ENCODE measurements at places on chromosomes 16 and 17. TPM values are rescaled to one million over a fixed set of nuclear protein-coding genes. Genes with fewer than 3 reads are reported as not detected.

EPX gene
- not detected for total RNA-seq

MTSS2 gene
- total RNA-seq = 35.8 TPM

ZNF689 gene
- total RNA-seq = 9.0 TPM

DNASE1L2 gene
- total RNA-seq = 1.3 TPM

ETV4 gene
- total RNA-seq = 50.1 TPM

KRT9 gene
- not detected for total RNA-seq

DHX8 gene
- 49.2 TPM for total RNA-seq

ACBD4 gene
- 8.9 TPM for total RNA-seq

EFCAB13 gene
- total RNA-seq = 1.8 TPM

TNFSF13 gene
- total RNA-seq = 0.94 TPM

WNT9B gene
- total RNA-seq = not detected

WIPI1 gene
- total RNA-seq = 8.8 TPM

WFIKKN2 gene
- total RNA-seq = not detected

CRYM gene
- 1.3 TPM for total RNA-seq

ABCC11 gene
- total RNA-seq = 0.13 TPM

EPN3 gene
- 0.17 TPM for total RNA-seq

DNAJC7 gene
- 106 TPM for total RNA-seq

ZSCAN10 gene
- not detected for total RNA-seq

SBK1 gene
- total RNA-seq = 0.13 TPM

TEX19 gene
- 0.31 TPM for total RNA-seq

NOG gene
- total RNA-seq = 1.1 TPM

TBC1D3 gene
- total RNA-seq = not detected

FOXN1 gene
- 0.02 TPM for total RNA-seq

MYH1 gene
- total RNA-seq = not detected

C16orf92 gene
- total RNA-seq = not detected
